ENCODE measurements at places on chromosomes 2 and 18. TPM values are rescaled to one million over a fixed set of nuclear protein-coding genes. Genes with fewer than 3 reads are reported as not detected.

DNA sequence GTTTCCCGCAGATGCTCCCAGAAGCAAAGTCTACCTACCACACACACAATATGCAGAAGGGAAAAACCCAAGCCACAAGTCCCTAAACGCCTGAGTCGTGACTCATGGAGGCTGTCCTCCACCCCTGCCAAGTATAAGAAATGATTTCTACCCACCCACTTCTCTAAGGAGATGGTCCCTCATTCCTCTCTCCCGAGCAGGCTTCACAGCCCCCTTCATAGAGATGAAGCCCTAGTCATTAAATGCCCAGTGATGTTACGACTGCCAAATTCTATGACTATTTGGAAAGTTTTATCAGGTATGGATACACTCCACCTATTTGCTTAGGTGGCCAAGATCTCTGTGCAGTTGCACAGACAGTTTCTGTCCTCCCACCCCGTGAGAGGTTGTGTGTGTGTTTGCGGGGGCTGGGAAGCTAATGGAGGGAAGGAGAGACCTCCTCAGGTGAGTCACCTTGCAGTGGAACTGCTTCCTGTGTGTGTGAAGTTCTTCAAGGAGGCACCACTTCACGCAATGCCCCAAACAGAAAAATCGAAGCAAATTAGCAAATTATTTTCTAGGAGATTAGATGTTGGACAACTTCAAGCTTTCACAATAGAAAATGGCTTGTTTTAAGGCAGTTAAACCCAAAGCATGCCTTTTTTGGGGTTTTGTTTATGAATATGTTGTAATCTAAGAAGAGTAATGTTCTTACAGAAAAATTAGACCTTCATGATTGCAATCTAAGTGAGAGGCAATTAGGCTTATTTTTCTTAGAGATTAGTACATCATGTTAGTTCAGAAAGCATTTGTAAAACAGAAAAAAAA, 175.2 kb downstream of the TGIF1 start:
- DNase-seq: no peak

DNA sequence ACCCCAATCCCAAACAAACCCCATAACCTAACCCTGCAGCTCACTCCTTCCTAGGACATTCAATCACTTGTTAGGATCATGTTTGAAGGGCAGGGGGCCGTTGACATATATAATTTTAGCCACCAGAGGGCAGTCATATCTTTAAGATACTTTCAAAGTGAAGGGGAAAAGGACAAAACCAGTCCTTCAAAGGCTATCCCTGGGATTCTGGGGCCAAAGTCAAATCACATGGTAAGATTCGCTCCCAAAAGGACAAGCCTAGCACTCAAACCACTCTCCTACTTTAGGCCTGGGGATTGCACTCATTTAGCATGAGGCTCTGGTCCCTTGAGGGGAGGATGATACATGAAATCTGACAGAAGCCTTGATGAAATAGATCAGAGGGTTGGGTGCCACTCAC, 44.6 kb downstream of the HAUS1 start:
- no peak for DNase-seq

DNA sequence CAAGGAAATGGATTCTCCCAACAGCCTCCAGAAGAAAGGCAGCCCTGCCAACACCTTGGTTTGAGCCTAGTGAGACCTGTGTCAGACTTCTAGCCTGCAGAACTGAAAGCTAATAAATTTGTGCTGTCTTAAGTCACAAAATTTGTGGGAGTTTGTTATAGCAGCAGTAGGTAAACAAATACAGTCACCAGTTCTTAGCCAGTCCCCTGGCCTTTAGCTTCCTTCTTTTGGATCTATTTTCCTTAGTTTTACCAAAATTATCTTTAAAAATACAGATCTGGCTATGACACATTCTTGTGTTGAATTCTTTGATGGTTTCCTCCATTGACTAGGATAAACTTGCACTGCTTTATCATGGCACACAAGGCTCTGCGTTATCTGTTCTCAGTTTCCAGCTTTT, 697.9 kb upstream of the FANCL start:
- DNase-seq: no peak

DNA sequence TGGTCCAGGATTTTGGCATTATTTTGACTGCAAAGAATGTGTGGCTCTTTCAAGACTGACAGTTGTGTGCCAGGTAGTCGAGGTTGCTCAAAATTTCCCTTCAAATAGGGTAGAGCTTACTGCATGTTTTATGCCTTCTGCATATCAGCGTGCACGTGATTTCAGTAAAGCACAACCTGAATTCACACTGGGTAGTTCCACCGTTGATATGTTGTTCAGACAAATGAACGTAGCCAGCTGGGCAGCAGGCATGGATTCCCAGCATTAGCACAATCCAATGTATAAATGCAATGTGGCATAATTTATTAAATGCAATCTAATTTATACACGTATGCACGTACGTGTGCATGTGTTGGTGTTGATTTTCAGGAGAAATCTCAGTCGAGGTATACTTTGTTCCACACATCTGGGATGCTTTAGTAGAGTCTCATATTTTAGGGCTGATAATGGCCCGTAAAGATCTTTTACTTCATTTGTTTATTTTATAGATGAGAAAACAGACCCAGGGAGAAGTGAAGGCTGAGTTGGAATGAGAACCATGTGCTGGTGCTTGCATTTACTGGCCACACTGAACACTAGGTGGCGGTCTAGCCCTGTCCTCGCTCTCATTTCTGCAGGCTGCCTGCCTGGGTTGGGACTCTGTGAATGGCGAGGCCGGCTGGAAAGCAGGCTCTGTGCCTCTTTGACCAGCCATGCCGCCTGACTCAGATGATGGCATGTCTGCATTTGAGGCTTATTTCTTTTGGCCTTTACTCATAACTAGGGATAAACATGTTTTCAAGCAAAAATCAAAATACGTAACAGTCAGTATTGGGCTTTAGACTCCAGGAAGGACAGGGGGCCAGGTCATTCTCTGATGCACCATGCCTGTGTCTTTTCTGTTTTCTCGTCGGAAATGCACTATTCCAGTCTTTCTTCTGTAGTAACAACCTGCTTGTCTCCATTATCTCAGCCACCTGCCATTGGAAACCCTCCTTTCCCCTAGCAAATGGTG, 120.4 kb downstream of the RNF144A start:
- peak; percentile 78 for DNase-seq

DNA sequence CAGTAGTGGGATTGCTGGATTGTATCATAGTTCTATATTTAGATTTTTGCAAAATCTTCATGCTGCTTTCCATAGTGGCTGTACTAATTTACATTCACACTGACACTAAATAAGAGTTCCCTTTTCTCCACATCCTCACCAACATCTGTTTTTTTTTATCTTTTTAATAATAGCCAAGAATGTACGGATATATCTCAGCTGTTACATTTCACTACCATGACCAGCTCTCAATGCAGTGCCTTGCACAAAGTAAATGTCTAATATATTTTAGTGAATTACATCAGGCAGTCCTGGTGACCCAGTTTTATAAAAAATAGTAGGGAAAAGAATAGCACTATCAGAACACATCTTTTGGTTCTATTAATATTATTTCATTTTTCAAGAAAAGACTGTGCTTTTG, 161.8 kb downstream of the LNPK start:
- no peak for DNase-seq

DNA sequence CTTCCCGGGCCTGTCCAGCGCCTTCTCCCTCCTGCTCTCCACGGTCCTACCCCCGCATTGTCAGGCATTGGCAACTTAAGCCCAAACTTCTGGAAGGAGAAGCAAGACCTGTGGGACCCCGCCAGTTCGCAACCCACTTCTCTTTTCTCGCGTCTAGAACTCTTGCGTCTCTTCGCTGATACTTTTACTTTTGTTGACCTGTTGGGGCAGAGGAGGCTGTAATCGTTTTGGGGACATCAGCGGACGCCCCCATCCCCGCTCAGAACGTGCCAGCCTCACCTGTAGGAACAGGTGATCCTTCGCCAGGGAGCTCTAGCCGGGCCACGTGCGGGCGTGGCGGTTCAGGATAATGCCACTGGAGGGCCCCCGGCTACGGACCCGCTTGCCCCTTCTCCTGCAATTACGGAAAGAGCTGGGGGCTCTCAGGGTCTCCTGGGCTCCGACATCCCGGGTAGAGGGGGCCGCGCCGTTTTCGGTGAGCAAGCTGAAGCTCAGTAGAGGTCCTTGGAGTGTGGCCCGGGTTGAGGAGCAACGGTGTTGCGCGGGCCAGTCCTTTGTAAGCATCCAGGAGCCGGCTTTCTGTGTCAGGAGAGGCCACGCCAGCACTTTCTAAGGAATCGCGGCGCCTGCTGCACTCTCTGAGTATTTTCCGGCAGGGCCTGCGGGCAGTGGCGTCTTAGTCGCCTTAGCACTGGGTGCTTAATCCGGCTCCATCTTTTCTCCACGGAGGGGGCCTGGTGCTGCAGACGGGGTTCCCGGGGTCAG, 1.6 kb downstream of the MTCL1 start:
- peak; percentile 39 for DNase-seq

- DNase-seq: no peak
Observed at GRCh38 chr2:24754985-24755705, 38.0 kb downstream of the PTRHD1 start.

DNA sequence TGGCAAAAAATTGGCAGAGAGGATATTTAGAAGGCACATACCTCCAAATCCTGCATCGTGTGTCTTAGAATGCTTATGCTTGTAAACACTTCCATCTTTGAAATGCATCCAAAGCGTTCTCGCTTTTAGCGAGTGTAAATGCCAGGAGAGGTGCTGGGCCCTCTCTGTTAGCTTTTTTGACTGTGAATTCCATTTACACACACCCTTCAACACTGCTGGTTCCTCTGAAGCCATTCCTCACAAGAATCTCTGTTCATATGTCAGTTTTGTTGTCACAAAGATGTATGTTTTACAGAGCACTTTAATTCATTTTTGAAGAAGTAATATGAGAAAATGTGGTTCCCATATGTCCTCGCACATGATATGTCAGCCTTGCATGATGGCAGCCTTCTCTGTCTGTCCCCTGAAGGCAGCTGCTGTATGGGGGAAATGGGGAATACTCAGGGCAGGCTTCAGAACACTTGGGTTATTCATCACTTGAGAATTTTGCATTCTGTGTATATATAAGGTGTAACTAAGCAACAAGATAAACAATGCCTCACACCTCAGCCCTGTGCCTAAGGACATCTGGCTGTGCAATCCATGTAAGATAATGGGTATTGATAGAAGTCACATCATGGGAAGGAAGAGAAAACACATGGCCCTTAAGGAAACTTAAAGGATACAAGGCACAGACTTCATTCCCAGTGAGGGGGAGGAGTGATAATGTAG, 52.3 kb downstream of the RAB27B start:
- no peak for DNase-seq

Gene ZNF396
- 1.7 TPM for total RNA-seq

Gene TTC27
- 10.1 TPM for total RNA-seq

Gene GREB1L
- total RNA-seq: 31.4 TPM

Gene RTP5
- not detected for total RNA-seq

Gene TMEM17
- 2.9 TPM for total RNA-seq

Gene OTOF
- 0.25 TPM for total RNA-seq

Measured in right cardiac atrium (tissue), 5 donors.